NCI-H460 (cell line): ENCODE measurements at places on chromosomes 3 and 15.

- no peak for DNase-seq
Measured at GRCh38 chr15:66866656-66867055, 164.6 kb downstream of the SMAD6 start.

- peak; percentile 41 for DNase-seq
Measured at GRCh38 chr15:66842710-66843441, 140.8 kb downstream of the SMAD6 start.

DNA sequence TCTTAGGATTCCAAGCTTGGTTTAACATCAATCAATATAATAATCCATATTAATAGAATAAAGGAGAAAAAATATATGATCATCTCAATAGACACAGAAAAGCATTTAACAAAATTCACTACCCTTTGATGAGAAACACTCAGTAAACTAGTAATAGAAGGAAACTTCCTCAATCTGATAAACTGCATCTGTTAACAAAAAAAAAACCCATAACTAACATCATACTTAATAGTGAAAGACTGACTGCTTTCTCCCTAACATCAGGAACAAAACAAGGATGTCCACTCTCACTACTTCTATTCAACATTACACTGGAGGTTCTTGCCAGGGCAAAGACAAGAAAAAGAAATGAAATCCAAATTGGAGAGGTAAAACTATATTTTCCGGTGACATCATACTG is 30.5 kb downstream of the LRRK1 start:
- no peak for DNase-seq

- no peak for DNase-seq
Measured at GRCh38 chr3:53776494-53777101, 69.6 kb downstream of the CHDH start.
